Foreskin fibroblast (primary cell): ENCODE measurements at places on chromosomes 1 and 21.

DNA sequence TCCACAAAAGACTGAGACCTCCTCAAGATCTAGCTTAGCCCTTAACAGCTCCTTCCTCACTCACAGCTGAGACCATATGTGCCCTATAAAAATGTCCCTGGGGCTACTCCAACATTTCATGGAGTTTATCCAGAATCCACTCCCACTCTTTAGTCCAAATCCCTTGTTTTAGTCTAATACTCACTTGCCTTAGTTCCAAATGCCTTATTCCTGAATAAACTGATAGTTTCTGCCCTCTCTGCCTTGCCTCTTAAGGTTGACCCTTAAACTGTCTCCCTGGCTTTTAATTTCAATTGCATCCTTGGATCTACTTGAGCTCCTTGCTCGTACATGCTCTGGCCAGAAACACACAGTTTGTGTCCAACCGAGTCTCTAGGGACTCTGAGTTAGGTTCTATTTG is 47.3 kb upstream of the LYPLAL1 start:
- DNase-seq: peak; percentile 79

GRCh38 chr21:41426676-41427404 is 801 bp downstream of the MX1 start:
- no peak for DNase-seq

DNA sequence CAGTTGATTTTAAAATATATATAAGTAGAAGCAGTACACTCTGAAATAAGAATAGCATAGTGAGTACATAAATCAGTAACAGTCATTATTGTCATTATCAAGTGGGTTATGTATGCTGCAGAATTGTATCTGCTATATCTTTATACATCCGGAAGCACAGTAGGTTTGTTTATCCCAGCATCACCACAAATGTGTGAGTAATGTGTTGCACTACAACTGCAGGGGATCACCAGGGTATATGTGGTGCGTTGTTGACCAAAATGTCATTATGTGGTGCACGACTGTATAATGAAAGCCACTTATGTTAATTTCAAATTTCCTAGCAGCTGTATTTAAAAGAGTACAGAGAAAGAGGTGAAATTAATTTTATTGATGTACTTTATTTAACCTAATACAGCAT is 87.7 kb upstream of the GADD45A start:
- DNase-seq: no peak

GRCh38 chr1:222346955-222347354 is 200.9 kb downstream of the HHIPL2 start:
- no peak for DNase-seq

- no peak for DNase-seq
These were observed 33.3 kb downstream of the COQ8A start for GRCh38 chr1:226973371-226973897.

DNA sequence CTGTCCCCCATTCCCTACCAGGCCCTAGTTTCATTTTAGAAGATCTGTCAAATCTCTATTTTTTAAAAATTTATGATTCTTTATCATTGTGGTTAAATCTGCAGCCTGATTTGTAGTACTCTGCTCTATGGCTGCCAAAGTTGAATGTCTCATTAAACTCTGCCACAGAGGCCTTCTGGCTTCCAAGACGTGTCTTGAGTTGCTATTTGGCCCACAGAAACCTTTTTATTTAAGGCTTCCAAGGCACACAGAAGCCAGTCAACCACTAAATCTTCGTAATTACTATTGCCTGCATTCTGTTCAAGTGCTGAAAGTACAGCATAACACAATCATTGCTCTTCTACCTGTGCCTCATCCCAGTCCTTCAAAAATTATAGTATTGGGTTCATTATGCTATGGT is 971.0 kb downstream of the NCAM2 start:
- DNase-seq: no peak

DNA sequence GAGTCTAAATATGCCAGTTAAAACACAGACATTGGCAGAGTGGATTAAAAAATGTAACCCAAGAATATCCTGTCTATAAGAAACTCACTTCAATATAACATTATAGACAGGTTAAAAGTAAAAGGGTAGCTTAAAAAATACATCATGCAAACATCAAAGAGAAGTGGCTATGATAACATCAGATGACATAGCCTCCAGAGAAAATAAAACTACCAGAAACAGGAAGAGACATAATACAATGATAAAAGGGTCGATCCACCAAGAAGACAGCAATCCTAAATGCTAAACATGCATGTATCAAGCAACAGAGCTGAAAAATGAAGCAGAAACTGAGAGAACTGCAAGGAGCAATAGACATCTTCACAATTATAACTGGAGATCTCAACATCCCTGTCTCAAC is 190.2 kb upstream of the NR5A2 start:
- no peak for DNase-seq

- DNase-seq: no peak
These were observed 55.2 kb downstream of the KIAA0040 start for GRCh38 chr1:175137369-175137768.

- DNase-seq: no peak
These were observed 180.9 kb upstream of the PLXNA2 start for GRCh38 chr1:208425096-208425495.

DNA sequence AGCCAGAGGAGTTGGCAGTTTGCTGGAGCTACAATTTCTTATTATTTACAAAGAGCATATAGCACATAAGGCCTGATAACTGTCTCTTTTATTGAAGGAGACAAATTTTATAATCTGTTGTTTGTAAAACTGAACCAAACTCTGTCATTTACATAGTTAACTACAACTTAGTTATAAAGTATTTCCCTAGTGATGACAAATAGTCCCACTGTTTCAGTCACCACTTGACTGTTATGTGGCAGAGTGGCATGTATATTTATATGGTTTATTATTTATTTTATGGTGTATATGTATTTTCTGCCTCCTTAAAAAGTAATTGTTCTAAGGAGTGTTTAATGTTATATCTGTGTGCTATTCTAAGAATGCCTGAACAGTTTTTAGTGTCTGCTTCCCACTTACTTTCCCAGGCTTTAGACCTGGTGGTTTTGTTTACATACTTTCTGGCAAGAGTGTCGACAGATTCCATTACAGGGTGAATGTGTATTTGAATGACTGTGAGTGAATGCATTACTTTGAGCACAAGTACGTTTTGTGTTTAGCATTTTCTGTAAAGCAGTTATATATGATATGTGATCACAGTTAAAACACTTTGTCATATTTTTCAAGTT is 10.0 kb downstream of the TSEN15 start:
- DNase-seq: peak; percentile 29

GRCh38 chr1:182699393-182700350 is 15.3 kb upstream of the RGS8 start:
- peak; percentile 24 for DNase-seq
